ENCODE measurements at places on chromosomes 6 and 20. TPM values are rescaled to one million over a fixed set of nuclear protein-coding genes. Genes with fewer than 3 reads are reported as not detected.

- DNase-seq, result no peak
Observed at GRCh38 chr6:163367497-163368183, 46.9 kb upstream of the QKI start.

B4GALT5 gene
- 24.1 TPM for total RNA-seq

GRCh38 chr6:63705707-63706106 lies 70.1 kb downstream of the PHF3 start:
- no peak for DNase-seq

CGAS gene
- total RNA-seq, result 21.4 TPM

PPDPF gene
- 468 TPM for total RNA-seq
